Peyer's patch (tissue), 4 donors: ENCODE measurements at places on chromosomes 7 and 10.

DNA sequence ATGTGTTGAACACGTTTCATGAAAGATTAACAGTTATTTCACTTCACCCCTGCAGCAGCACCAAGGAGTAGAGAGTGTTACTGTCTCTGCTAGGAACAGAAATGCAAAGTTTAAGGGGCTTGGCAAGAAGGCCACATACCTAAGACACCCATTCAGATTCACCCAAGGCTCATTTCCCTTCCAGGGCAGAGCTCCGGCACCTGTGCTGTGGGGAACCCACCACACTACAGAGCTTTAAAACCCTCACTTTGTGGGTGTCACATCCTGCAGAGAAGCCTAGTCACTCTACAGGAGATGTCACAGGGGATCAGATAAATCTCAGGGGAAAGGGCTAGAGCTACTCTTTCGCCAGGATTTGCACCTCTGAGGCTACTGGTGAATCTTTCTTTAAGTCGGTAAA, 176.1 kb upstream of the KLF6 start:
- DNase-seq: no peak

- DNase-seq: no peak
These were observed 33.0 kb downstream of the OR6V1 start for GRCh38 chr7:143085109-143085508.

DNA sequence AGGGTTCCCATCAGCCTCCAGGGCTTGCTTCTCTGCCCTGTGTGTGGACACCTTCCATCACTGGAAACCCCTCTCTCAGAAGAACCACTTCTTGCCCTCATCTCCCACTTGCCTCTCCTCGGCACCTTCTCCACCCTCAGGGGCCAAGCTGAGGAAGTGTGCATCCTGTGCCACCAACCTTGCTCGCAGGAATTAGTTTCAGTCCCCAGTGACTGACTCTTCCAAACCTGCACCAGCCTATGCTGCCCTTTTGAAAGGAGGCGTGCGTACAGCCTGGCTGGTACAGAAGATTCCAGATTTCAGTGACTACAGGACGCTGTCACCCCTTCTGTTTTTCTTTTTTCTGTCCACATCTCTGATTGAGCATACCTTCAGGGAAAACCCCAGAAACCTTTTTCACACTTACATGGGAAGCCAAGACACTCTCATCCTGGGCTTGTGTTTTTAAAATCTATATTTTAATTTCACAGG, 67.1 kb downstream of the IKZF1 start:
- no peak for DNase-seq

DNA sequence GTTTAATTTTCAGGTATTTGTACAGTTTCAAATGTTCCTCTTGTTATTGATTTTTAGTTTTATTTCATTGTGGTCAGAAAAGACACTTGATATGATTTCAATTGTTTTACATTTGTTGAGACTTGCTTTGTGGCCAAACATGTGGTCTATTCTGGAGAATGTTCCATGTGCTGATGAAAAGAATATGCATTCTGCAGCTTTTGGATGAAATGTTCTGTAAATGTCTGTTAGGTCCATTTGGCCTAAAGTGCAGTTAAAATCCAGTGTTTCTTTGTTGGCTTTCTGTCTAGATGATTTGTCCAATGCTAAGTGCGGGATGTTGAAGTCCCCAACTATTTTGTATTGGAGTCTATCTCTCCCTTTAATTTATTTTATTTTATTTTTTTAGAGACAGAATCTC, 70.5 kb downstream of the ZNF503 start:
- no peak for DNase-seq

DNA sequence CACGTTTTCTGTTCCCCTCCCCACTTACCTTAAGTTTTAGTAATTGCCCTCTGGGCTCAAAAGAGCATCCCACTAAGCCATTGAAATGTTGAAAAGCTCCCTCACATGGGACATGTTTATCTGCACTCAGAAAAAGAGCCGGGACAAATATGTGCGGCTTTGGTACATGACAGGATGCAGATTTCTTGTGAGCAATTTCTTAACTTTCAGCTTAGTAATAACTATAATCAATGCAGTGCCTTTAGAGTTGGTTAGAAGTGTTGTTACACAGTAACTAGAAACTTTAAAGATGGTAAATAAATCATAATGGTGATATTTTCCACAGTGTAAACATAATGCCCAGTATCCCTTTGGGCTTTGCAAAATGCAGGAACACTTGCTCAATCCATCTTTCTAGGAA, 89.2 kb downstream of the ZNF365 start:
- no peak for DNase-seq
